ENCODE measurements at places on chromosomes 5 and 9.
A peak's percentile ranks its signal among the peaks of the same experiment; 100 is the strongest.

- DNase-seq: no peak
Measured at GRCh38 chr5:7540736-7541485, 145.0 kb downstream of the ADCY2 start.

GRCh38 chr9:84123648-84124406 lies 143.2 kb downstream of the RMI1 start:
- DNase-seq: no peak

GRCh38 chr5:44546286-44546685 lies 157.1 kb upstream of the FGF10 start:
- DNase-seq: no peak

DNA sequence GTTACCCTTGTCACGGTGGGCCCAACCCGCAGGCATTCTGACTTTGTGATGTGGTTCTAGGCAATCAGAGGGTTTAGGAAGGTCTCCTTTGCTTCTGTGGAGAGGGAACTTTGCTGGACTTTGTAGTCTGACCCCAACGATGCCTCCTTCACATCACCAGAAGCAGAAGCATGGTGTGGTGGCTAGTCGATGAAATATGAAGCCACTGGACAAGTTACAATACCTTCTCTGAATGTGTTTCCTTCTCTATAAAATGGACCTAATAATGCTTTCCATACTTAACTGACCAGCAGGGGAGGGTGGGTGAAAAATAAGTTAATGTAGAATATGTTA lies 607 bp downstream of the SPEF2 start:
- DNase-seq: no peak

- DNase-seq: no peak
Measured at GRCh38 chr9:76926324-76926741, 20.4 kb upstream of the PRUNE2 start.

DNA sequence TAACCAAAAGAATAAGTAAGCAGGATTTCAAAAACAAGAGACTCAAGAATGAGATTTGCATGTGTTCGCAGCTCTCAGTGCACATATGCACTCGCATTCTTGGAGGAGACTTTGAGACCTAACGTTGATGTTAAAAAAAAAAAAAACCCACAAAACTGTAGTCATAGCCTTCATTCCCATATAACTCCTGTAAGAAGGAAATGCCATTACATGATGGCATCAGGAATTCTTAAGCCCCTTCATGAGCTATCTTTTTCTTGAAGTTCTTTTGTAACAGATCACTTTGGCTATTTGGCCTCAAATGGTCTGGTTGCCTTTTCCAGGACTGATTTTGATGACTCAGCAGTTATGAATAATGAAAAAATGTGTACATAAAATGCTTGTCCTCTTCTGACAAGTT lies 113.8 kb downstream of the ALDH1A1 start:
- DNase-seq: no peak

- no peak for DNase-seq
Measured at GRCh38 chr9:4059437-4059836, 240.4 kb downstream of the GLIS3 start.

DNA sequence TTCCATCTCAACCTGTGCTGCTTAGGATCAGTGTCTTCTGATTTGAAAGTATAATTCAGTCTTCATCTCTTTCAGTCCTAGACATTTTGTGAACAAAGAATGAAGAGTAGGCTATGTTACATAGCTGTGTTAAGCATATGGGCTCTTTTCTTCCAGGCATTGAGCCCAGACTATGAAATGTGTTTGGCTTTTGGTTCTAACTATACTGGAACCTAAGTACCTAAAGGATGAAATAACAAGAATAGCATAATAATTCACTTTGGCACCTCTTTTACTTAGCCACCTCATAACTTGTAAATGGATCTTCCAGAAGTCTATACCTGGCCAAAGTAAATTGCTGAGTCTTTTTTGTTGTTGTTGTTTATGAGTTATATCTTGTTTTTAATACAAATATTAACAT lies 71.4 kb downstream of the SLF1 start:
- DNase-seq: no peak

DNA sequence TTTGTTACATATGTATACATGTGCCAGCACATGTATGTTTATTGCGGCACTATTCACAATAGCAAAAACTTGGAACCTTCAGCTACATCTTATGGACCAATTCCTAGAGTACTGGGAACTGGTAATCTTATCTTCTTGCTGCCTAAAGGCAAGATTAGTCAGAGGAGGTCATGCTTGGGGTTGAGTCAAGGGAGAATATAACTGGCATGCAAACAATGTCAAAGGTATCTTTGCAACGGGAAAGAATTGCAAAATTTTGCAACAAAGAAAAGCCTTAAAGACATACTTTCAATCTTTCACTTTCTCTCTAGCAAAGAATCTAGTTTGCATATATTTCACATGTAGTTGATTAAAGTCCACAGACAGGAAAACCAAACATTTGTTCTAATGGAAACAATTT lies 145.2 kb downstream of the EDIL3 start:
- DNase-seq: no peak

- DNase-seq: no peak
Measured at GRCh38 chr9:89975630-89976029, 370.8 kb downstream of the GADD45G start.

DNA sequence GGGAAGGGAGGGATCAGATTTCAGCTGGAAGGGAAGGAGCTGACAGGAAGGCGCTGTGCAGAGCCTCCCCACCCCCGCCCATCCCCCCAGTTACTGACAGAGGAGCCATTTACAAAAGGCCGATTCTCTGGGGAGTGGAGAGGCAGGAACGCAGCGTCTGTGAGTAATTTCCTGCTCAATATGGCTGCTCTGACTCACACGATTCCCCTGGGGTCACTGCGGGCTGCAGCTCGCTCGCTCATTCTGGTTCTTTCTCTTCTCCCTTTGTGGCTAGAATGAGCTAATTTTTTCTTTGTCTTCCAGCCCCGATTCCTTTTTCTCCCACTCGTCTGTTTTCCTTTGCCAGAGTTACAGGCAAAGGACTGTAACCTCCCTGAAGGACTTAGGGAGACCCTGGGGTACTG lies 28.8 kb downstream of the PTPA start:
- DNase-seq: peak; percentile 71

DNA sequence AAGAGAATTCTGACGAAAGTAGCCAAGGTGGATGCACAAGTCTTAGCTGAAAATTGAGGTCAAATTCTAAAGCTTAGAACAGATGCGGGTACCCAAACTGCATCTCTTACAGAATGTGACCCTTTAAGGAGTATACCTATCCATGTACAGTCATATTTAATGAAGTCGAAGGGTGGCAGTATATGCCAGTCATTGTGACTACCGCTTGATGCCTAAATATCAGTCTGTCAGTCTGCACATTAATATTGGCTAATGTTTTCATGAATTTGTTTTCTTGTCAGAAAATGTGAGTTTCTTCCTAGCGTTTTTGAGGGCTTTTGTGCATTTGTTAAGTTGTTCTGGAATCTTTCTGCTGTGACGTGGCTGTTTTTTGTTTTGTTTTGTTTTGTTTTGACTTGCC lies 264.5 kb upstream of the ELAVL2 start:
- no peak for DNase-seq

DNA sequence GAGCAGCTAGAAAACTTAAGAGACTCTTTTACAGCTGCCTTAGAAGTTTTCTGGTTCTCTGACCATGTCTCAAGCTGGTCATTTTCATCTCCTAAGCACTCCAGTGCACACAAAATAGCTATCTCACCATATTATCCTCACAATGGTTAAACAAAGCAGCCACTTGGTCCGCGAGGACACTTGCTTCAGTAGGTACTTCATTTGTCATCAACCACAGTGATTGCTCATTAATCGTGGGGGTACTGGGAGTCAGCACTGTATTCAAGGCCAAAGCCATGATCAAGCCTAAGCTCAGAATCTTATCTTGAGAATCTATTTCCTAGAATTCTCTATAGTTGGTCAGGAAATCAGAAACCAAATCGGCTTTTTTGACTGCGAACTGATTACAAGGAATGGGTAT lies 2.9 kb downstream of the ARL14EPL start:
- DNase-seq: no peak

- no peak for DNase-seq
Measured at GRCh38 chr5:32443145-32443540, 1.4 kb downstream of the ZFR start.

- DNase-seq: no peak
Measured at GRCh38 chr9:75128535-75128934, 40.2 kb downstream of the OSTF1 start.
